ENCODE measurements at places on chromosomes 5 and 9.

- DNase-seq, result no peak
Measured at GRCh38 chr9:96022445-96023051, 147.1 kb downstream of the ERCC6L2 start.

- no peak for DNase-seq
Measured at GRCh38 chr5:55585206-55585610, 50.4 kb upstream of the PLPP1 start.

DNA sequence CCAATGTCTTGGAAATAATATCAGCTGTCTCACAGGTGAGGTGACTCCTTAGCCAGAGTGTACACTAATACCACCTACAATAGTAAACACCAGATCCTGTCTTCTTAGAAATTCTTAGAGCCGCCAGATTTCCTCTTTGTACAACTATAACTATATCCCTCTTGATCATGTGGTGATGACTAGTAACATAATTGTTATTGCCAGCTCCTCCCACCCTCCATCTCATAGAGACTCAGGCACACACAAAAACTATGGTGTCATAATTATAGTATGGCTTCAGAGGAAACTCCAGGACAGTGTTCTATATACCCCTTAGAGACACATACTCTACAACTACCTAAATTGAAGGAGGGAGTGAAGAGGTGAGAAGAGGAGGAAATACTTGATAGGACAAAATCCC lies 33.1 kb downstream of the PGGT1B start:
- DNase-seq, result no peak

DNA sequence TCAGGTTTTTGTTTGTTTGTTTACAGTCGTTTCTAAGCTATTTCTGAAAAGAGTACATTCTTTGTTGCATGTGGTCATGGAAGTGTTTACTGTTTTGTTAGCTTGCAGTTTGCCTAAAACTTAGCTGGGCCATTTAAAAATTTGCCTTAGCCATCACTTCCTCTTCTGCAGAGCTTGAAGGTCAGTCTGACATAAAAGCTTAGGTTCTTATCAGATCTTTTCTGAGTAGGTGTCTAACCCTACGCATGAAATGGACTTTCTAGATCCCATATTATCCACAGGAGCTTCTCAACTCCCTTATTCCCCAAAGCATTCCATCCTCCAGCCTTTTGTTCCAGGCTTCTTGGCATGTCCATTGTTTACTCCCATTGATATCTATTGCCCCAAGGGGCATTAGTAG lies 90.3 kb downstream of the AP3B1 start:
- DNase-seq, result no peak

- DNase-seq, result peak; percentile 56
Measured at GRCh38 chr5:42889311-42889933, 77.7 kb upstream of the SELENOP start.

- no peak for DNase-seq
Measured at GRCh38 chr5:33206962-33207506, 233.7 kb upstream of the TARS1 start.

- peak; percentile 30 for DNase-seq
Measured at GRCh38 chr5:148740966-148741742, 85.3 kb upstream of the ADRB2 start.

DNA sequence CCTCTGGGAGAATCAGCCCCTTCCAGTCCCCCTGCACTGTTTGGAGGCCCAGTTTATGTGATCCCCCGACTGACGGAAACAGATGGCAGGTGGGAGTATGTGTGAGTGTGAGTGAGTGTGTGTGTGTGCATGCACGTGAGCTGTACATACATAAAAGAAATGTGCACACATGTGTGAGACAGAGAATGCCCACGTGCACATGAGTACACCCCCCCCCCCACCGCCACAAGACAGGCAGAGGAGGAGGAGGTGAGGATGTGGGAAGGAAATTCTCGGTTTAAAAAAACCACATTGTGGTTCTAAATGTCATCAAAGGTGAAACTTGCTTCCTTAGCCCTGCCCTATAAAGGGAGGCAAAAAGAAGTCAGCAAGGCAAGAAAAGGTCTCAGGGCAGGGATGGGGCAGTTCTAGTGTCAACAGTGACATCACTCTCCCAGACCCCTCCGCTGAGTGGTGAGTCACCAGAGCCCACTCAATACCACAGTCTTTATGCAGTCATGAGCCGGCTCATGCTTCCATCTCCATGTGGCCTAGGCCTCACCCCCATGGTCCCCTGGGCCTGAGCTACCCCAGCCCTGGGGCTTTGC lies 79.2 kb upstream of the HSPA9 start:
- peak; percentile 74 for DNase-seq

Data from naive thymus-derived CD4-positive, alpha-beta T cell (primary cell).